Activated effector memory CD4-positive, alpha-beta T cell treated with anti-CD3 and anti-CD28 coated beads, Interleukin-2, amount 50 U/mL, for 16 hours (primary cell): ENCODE measurements at places on chromosomes 5 and 9.
A peak's percentile ranks its signal among the peaks of the same experiment; 100 is the strongest.

DNA sequence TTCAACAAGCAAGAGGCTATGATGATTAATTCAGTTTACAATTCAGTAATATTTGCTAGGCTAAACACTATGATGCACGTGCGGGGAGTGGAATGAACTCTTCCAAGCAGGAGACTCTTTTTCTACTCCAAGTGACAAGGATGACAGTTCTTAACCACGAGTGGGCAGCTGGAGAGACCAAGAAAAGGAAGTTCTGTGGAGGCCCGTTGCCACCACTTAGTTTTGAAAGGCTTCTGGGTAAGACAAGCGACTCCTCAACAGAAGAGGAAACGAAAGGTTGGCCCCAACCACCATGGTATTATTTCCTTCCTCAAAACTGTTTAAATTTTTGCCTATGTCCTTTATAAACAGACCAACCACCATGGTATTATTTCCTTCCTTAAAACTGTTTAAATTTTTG lies 2.8 kb downstream of the DCAF12 start:
- no peak for DNase-seq

DNA sequence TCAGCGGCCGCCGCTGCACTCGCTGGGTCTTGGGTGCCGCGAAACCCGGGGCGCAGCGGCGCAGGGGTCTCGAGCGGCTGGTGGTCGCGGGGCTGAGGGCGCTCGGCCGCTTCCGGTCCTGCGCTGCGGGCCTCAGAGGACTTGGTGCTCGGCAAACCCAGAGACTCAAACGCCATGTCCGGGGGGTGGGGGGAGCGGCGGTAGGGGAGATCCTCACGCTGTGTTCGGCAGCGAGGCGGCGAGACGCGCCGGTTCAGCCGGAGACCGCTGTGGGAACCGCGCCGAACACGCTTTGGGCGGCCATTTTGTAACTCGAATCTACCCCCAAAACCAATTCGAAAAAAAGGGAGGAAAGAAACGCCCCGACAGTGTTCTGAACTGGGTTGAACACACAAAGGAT lies 317.5 kb upstream of the CDH18 start:
- DNase-seq = no peak

- DNase-seq = no peak
Measured at GRCh38 chr5:149808264-149808982, 78.3 kb downstream of the PPARGC1B start.

DNA sequence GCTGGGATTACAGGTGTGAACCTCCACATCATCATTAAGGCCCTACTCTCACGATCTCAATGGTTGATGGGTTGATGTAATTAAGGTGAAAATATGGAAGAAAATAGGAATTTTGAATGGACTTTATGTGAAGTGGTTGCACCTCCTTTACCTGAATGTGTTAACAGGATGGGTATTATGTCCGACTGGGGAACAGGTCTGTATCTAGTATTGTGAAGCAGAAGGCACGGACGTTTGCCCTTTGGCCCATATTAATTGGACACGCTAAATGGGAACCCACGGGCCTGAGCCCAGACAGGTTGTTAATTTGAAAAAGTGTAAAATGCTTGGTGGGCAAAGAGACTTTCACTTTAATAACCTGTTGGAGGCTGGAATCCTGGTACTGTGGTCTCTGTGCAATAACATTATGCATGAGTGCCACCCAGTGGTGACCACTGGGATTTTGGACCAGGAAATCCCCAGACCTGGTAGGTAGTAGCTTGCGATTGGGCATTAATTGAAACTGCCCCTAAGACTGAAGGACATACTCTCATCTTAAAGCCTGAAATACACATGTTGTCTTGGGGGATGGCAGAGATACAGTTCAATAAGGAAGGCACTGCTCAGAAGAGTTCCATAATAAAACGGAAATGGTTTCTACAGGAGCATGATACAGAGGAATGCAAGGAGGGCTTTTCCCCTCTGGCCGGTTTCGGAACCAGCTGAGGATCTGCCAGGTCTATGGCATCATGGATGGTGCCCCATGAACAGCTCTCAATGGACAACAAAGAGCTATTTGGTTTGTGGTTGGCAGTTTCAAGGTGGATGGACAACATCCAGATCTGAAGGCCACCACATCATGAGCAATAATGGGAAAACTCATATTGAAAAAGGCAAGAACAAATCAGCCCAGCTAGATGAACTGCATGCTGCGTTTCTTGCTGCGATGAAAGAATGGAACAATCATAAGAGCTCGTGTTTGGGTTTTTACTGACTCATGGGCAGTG lies 26.2 kb upstream of the BICD2 start:
- DNase-seq = peak; percentile 89
